ENCODE measurements at places on chromosomes 16 and 17.

GRCh38 chr16:3879258-3879886, 1.1 kb downstream of the CREBBP start:
- DNase-seq = no peak

DNA sequence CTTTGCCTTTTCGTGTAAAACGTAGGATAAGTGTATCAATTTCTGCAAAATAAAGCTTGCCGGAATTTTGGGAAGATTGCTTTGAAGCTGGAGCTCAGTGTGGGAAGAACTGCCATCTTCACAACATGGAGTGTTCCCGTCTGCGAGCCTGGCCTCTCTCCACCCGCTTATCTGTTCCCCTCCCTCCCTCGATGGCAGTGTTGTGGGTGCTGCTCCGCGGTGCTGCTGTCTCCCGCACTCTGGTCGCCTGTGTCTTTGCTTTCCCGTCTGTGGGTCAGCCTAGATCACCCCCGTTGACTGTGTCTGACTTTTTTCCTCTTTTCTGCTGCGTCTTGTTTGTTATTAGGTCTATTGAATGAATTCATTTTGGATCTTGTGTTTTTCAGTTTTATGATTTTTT, 17.0 kb downstream of the ACSF3 start:
- no peak for DNase-seq

DNA sequence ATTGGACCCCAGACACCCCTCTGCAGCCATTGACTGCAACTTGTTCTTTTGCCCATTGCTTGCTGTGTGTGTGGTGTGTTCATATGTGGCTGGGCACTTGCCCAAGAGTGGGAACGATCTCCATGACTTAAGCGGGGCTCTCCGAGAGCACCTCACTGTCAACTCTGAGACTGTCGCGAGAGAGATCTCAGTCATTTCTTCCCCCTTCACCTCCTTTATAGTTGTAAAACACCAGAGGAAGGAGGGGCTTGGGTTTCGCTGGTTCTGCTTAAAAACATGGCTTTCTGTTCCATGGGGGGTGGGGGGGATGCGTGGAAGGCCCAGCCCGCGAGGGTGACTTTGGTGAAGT, 7.4 kb downstream of the PHOSPHO1 start:
- no peak for DNase-seq

DNA sequence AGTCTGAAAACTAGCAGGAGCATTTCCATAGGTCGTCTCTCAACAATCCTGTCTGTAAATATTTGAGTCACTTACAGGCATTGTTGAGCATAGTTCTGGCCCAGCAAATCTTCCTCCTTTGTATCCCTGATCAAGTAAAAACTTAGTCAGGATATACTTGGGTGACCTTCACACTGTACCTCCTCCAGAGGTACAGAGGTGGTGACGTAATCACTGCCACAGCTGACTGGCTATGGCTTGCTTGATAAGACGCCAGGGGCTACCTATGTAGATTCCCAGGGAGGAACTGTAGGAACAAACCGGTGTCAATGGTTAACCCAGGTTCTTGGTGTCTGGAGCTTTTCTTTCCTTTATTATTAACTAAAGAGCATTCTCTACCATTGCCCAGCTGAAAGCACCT, at the start of gene KCNJ16:
Gene KCNJ16, plus strand, starts transcription at position 270 of the 400 bp plus-strand sequence. CDS start 56,863 bp downstream, outside the sequence.
- no peak for DNase-seq

- DNase-seq = no peak
These were observed 5.9 kb downstream of the DEF8 start for GRCh38 chr16:89954462-89954861.
